ENCODE measurements at places on chromosomes 7 and 10.

DNA sequence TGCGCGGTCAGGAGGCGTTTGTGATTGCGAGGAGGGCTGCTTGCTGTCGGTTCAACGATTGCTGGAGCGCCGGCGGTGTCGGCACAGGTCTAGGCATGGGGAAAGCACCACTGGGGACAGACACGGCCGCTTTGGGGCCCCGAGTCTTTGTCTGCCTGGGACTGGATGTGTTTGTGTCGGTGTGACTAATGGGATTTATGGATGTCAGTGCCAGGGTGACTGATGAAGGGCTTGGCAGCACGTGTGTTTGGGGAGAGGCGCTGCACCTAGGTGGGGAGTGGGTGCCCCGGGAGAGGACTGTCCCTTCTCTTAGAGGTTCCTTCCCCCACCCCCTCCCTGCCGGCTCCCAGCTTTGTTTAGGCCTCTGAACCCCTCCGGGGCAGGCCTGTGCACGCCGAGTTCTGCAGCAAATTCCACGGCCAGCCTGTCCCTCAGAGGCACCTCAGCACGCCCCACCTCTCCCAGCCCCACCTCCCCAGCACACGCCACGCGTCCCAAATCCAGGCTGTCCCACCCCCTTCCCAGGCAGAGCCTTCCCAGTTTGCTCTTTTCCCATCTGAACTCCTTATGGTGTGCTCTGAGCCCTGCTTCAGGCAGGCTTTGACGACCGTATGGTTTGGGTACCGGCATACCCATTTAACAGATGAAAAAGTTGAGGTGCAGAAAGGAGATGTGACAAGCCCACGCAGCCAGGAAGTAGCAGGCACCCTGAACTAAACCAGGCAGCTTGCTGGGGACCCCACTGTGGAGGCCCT is 6.4 kb upstream of the TNRC18 start:
- no peak for DNase-seq

DNA sequence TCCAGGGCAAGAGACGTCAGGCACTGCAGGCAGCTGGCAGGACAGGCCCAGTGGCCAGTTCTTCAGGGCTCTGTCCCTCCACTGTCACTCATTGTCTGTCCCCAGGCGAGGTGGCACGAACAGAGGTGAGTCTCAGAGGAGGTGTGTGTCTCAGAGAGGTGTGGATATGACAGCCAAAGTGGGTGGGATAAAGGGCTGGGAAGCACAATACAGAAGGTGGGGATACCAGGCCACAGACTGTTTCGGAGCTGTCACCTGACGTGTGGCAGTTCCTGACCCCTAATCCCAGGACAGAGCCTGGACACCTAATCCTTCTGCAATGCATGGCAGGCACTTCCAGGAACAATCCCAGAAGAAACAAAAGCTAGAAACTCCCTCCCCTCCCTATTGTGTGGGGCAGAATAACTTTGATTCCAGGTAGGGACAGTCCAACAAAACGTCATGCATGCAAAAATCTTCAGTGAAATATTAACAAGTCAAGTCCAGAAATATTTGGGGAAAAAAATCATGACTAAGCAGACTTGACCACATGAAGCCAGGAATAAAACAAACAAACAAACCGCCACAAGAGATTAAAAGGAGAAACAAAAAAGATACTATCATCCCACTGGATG is 11.6 kb downstream of the KLRG2 start:
- DNase-seq = no peak

DNA sequence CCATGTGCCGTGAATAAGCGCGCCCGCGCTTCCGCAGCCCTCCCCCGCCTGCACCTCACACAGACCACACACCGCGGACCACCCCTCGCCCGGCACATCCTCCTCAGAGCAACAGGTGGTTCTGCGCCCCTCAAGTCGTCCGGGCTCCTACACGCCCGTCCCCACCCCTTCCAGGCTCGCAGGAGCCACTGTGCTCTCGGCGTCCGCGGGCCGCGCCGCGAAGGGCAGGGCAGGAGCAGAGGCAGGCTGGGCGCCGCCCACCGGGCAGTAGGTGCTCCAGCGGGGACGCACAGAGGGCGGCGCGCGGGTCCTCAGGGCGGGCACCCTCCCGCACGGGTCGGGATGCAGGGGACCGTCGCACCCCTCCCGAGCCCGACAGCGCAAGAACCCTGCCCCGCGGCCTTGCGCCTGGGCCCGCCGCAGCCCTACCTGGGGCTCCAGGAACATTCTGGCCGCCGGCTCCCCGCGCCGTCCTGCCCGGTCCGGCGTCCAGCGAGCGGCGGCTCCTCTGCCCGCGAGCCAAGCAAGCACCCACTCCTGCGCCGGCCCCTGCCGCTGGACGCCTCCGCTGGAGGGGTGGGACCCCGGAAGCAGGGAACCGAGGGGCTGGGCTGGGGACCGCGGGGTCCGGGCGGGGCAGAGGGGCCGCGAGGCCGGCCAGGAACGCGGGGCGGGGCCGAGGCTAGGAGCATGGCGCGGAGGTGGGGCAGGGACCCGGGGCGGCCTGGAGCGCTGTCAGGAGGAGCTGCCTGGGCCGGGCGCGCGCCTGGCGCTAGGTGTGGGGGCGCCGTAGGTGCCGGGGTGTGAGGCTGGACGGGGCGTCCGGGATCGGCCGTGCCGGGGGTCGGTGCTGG is 37.4 kb downstream of the RASGEF1A start:
- DNase-seq = no peak

- no peak for DNase-seq
Measured at GRCh38 chr10:64196638-64197315, 675.6 kb downstream of the REEP3 start.

GRCh38 chr7:36202398-36202797 is 49.3 kb downstream of the EEPD1 start:
- no peak for DNase-seq

DNA sequence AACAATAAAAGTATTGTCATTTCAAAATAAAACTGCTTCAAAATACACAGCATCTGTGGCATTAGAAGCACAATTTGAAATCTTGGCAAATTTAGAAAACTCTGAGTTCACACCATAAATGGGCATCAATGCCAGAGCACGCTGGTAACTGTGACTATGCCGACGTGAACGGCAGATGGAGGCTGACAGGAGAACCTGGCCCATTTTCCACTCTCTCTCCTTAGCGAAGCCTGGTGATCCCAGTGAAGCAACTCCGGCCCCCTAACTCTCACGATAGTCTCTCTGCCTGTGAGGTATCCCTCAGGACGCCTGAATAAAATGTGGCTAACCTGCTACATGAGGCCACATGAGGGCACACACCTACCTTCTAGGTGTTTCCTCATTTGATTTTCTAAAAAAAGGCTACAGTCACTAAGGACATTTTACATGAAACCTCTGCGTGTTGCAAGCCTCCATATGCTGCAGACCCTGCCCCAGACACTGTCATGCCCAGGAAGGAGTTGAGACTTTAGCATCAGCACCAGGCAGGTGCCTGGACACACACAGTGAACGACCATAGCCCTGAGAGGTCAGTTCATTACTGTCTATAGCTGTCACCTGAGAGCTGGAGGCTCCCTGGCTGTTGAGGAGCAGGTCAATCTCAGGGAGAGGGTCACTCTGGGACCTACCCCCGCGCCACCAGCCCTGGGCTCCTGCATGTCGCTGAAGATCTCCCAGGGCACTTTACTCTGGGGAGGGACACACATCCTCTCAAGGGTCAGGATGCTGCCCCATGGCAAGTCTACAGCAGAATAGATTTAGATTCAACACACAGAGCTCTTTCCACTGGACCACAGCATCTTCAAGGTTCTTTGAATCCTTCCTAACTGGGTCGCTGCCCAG is 62.9 kb upstream of the CAMK2B start:
- no peak for DNase-seq

- no peak for DNase-seq
Measured at GRCh38 chr10:50347394-50347802, 96.1 kb upstream of the ASAH2 start.

GRCh38 chr7:132112106-132112505 is 464.2 kb downstream of the PLXNA4 start:
- no peak for DNase-seq

- no peak for DNase-seq
Measured at GRCh38 chr7:29987083-29987482, 2.5 kb downstream of the SCRN1 start.

DNA sequence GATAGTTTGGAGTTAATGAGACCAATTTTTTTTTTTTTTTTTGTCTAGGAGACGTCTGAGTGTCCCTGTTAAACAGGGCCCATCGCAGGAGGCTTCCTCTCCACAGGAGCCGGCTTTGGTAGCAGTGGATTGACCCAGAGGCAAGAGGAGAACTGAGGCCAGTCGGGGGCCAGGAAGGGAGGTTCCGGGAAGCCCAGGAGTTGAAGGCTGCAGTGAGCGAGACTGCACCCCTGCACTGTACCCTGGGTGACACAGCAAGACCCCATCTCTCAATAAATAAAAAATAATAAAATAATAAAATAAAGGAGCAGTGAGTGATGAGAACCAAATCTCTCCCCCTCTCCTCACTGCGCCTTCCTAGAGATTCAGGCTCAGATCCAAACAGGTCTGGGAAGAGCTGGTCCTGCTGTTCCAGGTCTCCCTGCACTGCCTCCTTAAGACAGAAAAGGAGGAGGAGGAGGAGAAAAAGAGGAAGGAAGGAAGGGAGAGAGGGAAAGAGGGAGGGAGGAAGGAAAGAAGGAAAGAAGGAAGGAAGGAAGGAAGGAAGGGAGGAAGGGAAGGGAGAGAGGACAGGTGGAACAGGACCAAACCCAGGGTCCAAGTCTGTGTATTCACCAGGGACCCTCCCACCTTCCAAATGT is 3.5 kb downstream of the MNX1 start:
- no peak for DNase-seq

DNA sequence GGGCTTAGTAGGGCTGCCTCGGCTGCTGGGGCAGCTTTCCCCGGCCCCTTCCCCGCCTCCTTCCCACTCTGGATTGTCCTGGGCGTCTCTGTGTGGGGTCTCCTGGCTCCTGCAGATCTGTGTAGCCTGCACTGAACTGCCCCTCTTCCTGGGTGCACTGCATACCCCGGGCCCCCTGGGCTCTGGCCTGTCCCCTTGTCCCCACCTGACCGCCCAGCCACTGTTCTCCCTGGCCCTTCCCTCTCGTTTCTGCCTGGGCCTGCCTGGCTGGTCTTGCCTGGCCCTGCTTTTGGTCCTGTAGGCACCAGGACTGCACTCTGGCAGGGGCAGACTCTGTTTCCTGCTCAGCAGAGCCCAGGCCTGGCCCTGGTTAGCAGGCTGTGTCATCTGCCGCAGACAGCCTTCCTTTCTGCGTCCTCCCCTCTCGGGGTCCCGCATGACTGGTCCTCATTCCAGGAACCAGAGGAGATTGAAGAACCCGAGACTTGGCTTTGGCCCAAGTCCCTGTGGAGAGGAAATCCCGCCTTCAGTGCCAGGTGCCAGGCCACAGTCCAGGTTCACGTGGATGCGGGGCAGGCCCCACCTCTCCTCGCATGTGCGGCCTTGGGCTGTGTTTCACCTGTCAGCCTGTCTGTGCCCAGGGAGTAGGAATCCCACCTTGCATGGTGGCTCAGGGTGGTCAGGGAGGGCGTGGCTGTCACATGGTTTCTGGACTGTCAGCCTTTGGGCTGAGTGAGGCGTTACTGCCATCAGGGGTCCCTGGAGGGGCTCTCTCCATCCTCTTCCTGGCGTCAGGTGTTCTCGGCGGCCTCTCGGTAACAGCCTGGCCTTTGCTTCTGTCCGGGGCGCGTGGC is 9.2 kb downstream of the INPP5A start:
- no peak for DNase-seq

- no peak for DNase-seq
Measured at GRCh38 chr10:104435822-104436221, 82.2 kb downstream of the CFAP58 start.

DNA sequence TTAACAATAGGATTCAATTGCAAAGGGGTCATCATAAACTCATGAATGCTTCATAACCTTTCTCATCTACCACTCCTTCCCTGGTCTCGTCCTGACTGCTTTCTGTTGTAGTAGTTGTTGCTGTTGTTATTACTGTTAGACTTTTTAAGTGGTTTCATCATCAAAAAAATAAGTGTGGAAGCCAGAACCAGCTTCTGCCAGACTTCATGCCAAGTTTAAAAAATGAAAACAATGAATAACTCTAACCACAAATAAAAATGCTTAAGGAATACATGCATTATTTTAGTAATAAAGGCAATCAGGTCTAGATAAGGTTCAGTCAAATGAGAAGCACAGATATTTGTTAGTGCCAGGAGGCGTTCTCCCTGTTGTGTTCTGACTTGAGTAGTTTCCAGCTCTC is 85.4 kb downstream of the PCLO start:
- DNase-seq = no peak

GRCh38 chr10:130820880-130821482 is 490.5 kb downstream of the TCERG1L start:
- DNase-seq = no peak

- DNase-seq = no peak
Measured at GRCh38 chr10:62844280-62845011, 28.3 kb upstream of the EGR2 start.
